Aorta (tissue), 5 donors: ENCODE measurements at places on chromosomes 3 and 15. TPM values are rescaled to one million over a fixed set of nuclear protein-coding genes. Genes with fewer than 3 reads are reported as not detected.
A peak's percentile ranks its signal among the peaks of the same experiment; 100 is the strongest.

- peak; percentile 79 for DNase-seq
Measured at GRCh38 chr15:76340198-76340802, 3.7 kb downstream of the ISL2 start.

TUSC7 gene
- total RNA-seq: not detected

ZPLD1 gene
- 0.84 TPM for total RNA-seq

DNA sequence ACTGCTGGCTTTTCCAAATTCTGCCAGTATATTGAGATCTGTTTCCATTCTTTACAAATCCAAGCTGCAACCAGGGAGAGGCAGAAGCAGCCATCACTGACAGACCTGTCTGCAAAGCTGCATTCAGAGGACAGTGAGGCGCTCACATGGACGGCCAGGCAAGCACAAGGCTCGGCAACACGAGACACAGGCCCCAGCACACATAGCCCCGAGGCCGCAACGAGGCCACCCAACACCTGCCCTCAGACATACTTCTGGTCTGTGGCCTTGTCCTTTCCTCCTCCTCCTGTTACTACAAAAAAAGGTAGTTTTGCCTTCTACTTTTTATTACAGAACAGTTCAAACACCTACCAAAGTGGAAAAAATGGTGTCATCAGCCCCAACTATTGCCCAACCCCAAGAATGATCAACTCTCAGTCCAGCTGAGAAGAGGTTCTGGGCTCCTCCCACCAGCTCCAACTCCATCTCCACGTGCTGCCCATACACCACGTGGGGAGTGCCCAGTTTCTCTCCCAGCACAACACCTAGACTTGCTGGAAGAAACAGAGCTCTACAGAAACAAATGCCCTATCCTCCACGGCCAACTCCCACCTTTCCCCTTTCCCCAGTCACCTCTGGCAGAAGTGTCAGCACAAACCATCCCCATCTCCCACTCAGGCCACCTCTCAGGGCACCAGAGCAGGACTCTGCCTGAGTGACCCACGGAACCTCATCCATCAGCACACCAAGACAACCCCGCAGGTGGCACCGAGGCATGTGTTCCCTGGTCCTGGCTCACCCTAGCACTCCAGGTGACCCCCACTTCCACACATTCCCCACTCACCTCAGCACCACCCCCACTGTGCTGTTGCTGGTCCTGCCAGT, 7.4 kb downstream of the ZXDC start:
- DNase-seq: peak; percentile 58

DNA sequence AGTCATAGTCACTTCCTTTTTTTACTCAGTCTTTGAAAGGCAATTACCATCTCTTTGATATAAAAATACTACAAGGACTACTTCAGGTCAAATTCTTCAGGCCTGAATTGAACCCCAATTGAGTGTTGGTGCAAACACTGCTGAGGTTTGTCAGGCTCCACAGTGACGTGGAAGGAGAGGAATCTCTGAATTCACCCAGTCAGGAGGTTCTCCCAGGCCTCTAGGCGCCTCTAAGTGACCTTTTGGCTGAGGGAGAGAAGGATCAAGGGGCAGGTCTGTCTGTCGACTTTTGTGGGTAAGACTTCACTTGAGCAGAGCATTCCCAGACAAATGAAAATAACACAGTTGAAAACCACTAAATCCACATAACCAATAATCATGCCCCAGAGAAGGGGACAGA, 227.6 kb upstream of the CHRNA7 start:
- DNase-seq: no peak

DNA sequence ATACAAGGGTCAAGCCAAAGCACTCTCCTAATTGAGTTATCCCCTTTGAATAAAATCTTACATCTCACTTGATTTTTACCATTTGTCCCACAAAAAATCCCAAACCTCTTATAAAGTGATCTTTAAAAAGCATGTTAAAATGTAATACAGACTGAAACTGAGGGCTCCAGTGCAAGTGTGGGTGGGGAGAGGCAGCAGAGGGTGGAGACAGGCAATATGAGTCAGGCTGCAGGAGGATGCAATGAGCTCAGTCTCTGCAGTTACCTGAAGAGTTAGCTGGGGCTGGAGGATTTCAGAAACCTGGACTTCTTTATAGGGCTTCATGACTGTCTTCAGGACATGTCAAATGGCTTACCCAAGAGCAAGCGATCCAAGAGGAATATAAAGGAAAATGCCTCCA, 14.2 kb upstream of the COLQ start:
- DNase-seq: no peak

KNG1 gene
- total RNA-seq: not detected

GRCh38 chr15:58053315-58054153, 12.0 kb downstream of the ALDH1A2 start:
- no peak for DNase-seq

DNA sequence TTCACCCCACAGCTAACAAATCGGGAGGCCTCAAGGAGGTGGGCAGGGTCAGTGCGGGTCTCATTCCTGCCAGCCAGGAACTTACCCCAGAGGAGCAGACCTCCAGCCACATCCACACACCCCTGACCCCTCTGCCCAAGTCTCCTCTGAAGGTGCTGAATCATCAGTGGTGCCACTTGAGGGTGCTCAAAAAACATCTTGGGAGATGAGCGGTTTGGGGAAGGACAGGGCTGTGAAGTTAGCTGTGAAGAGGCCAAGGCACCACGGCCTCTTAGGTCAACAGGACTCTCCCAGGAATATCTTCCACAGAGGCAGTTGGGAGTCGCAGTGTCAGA, 1.2 kb downstream of the DAPK2 start:
- no peak for DNase-seq

GRCh38 chr15:64883100-64883581, 28.6 kb upstream of the ANKDD1A start:
- DNase-seq: peak; percentile 30

DNA sequence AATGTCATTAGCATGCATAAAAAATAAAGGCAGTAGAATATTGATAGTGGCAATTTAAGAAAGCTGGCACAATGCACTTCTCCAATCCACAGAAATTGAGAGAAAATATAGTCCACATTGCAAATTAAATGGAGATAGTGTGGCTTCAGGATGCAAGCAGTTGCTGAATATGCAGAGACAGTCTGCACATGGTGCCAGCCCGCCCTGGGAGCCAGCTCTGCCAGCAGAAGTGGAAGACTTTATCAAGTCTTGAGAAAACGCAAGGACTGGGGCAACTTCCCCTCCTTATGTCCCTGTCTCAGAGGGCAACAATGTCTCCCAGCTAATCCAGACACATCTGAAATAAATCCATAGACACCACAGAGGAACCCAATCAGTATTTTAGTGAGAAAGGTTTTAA, 57.2 kb downstream of the MB21D2 start:
- peak; percentile 55 for DNase-seq

ADAMTS17 gene
- total RNA-seq: 4.2 TPM

- no peak for DNase-seq
Measured at GRCh38 chr3:30551266-30551665, 55.1 kb upstream of the TGFBR2 start.

DNA sequence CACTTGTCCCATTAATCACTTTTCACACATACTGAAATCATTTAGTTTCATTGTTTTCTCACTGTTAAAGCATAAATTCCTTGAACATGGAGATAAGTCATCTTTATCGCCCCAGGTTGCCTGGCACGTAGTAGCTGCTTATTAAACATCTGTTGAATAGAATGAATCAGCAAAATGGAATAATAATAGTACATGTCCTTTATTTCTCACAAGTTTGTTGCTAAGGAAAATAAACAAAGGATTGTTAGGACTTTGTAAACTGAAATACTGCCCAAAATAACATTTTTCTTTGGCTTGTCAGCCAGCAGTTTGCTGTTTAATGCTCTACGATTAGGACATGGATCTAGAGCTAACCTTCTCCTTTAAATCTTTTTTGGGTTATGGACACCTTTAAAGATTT, 17.9 kb downstream of the SLC35A5 start:
- no peak for DNase-seq

DNA sequence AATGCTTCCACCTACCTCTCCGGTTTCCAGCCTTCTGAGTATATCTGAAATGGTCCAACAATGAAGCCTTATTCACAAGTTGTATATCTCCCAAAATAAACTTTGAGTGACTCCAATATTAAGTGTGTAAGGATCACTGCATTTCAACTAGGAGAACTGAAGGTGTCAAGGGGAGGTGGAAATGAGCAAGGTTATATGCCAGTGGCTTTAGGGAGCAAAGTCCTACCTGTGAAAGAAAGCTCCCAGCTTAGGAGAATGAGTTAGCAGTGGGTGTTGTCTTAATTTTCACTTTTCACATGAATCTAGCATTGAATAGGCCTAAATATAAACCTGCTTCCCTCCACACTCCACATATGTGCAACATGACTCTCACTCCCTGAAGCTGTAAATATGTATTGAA, 29.0 kb downstream of the LMCD1 start:
- DNase-seq: no peak

DNA sequence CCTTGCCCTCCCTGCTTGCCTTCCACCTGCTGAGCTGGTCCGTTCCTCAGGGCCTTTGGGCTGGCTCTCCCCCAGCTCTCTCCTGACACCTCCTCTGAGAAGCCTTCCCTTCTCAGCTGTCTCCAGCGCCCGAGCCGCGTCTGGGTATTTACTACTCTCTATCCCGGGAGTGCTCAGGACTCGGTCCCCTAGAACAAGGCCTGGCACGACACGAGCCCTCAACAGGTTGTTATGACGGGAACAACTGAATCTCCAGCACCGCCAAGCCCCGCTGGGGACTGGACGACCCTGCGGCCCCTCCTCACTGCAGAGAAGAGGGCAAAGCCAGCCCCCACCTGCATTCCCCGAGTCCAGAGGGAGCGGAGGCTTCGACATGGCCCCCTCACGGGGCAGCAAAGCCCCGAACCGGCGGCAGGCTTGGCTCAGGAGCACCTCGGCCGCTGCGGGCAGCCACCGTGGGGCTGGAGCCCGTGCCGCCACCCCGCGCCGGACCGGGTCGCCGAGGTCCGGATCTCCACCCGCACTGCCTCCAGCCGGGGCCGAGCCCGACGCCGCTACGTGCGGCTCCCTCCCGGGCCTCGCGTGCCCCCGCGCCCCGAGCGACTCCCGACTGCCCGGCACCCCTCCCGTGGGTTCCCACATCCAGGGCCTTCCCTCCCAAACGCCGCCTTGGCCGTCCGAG, 792 bp downstream of the TPRA1 start:
- DNase-seq: peak; percentile 64

NR2C2 gene
- total RNA-seq: 55.7 TPM

GRCh38 chr3:186467969-186468368, 76.2 kb downstream of the CRYGS start:
- no peak for DNase-seq

- no peak for DNase-seq
Measured at GRCh38 chr3:157290766-157291165, 130.8 kb upstream of the CCNL1 start.

DNA sequence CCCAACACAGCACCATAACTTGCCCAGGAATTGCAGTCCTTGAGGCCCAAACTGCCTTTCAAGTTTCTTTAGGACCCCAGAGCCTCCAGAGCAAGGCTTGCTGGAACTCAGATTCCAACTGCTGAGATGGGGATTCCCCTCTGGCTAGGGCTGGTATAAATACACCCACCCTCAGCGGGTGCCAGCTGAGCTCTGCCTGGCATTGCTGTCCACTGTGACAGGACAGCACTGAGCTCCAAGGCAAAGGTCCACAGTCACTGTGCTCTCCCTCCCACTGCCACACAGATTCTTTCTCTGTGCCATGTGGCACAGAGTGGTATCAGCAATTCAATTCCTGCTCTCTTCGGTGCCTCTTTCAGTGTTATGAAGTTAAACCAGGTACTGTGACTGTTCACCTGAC, 304.2 kb upstream of the LMCD1 start:
- DNase-seq: no peak

- no peak for DNase-seq
Measured at GRCh38 chr3:177448987-177449359, 251.7 kb upstream of the TBL1XR1 start.

- DNase-seq: no peak
Measured at GRCh38 chr3:33786565-33787327, 11.7 kb upstream of the PDCD6IP start.

GRCh38 chr3:97230486-97230885, 416.1 kb downstream of the EPHA6 start:
- DNase-seq: no peak

DNA sequence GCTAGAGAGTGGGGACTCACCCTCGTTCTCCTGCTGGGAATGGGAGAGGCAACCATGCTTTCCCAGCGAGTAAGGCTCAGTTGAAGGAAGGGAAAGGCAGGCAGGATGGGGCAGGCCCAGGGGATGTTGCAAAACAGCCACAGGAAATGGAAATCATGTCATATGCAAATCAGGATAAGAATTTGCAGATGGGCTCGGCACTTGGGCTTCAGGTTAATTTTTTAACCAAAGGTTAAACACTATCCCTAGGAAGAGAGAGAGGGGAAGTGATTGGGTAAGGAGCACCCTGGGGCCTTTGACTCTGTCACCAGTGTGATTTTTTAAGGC, 14.6 kb upstream of the PLA2G4E start:
- no peak for DNase-seq

GRCh38 chr3:111164621-111165020, 93.0 kb downstream of the NECTIN3 start:
- no peak for DNase-seq

DNA sequence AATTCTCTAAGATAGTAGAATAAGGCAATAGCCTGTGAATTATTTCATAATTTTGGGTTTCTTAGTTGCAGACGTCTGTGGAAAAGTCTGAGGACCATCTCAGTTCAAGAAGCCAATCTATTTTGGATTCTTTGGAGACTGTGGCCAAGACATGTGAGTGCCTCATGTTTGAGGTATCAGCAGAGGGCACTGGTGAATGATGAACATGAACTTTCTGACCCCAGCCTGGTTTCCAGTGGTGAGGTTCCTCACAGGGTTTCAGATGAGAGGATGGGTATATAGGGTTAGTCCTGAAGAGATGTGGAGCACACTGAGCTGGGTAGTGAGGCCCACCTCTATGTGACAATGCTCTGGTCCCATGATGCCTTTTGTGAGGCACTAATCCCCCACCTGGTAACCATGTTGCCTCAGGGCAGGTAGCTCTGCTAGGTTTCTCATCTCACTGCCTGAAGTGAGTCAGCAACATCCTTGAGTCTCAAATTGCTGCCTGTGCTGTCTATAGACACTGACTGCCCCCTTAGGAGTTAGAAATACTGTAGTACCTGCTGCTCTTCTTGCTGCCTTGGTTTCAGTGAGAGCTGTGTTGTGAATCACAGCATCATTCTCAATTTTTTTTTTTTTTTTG, 32.3 kb downstream of the C3orf62 start:
- DNase-seq: no peak
